Mucosa of gallbladder (tissue), 1 donor: ENCODE measurements at places on chromosomes 1 and 21. TPM values are rescaled to one million over a fixed set of nuclear protein-coding genes. Genes with fewer than 3 reads are reported as not detected.

The KCNT2 gene
- total RNA-seq = 6.0 TPM

The ZBTB7B gene
- total RNA-seq = 122 TPM

The KRTAP10-7 gene
- not detected for total RNA-seq

The DNMT3L gene
- total RNA-seq = not detected

The MT1HL1 gene
- not detected for total RNA-seq
